ENCODE measurements at places on chromosomes 2 and 18. TPM values are rescaled to one million over a fixed set of nuclear protein-coding genes. Genes with fewer than 3 reads are reported as not detected.

The SFXN5 gene
- total RNA-seq, result 27.5 TPM

The ATAD2B gene
- total RNA-seq, result 68.5 TPM

GRCh38 chr2:48668992-48669391, 51.3 kb downstream of the GTF2A1L start:
- DNase-seq, result no peak

DNA sequence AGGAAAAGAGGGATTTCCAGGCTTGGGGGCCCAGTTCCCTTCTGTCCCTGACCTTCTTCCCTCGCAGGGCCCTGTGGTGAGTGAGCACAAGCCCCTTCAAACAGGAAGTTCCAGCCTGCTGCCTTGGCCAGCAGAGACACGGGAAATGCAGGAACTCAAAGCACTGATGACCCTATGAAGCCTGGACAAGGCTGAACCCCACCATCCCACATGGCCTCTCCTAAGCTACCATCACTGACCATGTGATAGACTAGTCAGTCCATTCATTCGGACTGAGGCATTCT, 196.4 kb downstream of the TNS1 start:
- DNase-seq, result no peak

- DNase-seq, result no peak
These were observed 46.4 kb downstream of the PROC start for GRCh38 chr2:127464470-127465257.

GRCh38 chr2:225894236-225894980, 494.9 kb downstream of the NYAP2 start:
- DNase-seq, result no peak
